ENCODE measurements at places on chromosomes 16 and 17.

DNA sequence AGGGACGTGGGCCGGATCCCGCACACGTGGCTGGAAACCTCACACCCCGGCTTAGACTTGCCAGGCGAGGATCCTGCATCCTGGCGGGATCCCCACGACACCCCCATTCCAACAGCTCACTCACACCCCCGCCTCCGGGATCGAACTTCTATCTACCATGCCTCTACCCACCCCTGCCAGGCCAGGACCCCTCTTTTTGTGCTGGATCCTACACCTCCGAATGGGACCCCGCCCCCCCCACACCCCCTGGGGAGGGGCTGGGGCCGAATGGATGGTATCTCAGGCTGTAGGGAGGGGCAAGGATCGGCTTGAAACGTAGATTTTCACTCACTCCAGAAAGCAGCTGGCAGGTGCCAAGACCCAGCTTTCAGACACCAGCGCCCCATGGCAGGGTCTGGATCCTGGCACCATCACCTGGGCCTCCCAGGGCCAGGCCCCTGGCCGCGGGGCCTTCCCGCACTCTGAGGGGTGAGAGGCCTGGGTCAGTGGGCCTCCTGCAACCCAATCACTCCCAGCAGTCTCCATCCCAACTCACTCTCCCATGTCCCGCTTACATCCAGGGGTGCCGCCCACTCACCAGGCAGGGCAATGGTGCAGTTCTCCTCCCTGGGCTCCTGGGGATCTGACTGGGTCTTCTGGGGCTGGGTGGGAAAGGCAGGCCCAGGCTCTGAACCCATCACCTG, 6.7 kb downstream of the PRSS36 start:
- DNase-seq: no peak

DNA sequence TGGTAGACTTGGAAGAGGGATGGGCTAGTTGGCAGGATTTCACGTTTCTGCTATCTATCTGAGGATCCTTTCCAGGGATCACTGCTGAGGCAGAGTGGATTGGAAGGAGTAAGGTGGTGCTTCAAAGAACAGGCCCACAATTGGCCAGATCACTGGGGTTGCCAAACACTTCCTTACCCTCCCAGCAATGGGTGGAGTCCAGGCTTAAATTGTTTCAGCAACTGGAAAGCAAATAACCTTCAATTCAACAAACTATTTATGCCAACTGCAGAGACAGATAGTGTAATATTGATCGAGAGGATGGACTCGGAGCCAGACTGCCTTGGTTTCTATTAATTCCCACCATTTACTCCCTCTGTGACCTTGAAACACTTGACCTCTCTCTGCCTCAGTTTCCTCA, 2.1 kb downstream of the ARRB2 start:
- DNase-seq: no peak

GRCh38 chr17:76597156-76598003, 11.7 kb upstream of the ST6GALNAC2 start:
- DNase-seq: no peak

DNA sequence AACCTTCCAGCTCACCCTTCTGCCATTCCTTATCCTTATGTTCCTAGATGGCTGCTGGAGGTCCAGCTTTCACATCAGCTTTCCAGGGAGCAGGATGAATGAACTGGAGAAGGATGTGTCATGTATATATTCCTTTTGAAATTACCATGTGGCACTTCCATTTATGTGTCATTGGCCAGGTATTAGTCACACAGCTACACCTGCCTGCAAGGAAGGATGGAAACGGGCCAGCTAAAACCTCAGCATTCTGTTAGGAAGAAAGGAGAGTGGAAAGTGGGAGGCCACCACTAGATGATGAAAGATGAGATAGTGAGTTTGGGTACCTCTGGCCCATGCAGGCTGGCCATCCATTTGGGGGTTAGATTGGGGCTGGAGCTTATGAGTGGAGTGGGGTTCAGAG, 67.5 kb downstream of the KSR1 start:
- DNase-seq: no peak

- no peak for DNase-seq
Observed at GRCh38 chr16:56801762-56802161, 63.2 kb upstream of the SLC12A3 start.

- no peak for DNase-seq
Observed at GRCh38 chr16:68851601-68852000, 8.3 kb downstream of the TANGO6 start.

- peak; percentile 58 for DNase-seq
Observed at GRCh38 chr16:28192806-28193529, 18.8 kb downstream of the XPO6 start.

DNA sequence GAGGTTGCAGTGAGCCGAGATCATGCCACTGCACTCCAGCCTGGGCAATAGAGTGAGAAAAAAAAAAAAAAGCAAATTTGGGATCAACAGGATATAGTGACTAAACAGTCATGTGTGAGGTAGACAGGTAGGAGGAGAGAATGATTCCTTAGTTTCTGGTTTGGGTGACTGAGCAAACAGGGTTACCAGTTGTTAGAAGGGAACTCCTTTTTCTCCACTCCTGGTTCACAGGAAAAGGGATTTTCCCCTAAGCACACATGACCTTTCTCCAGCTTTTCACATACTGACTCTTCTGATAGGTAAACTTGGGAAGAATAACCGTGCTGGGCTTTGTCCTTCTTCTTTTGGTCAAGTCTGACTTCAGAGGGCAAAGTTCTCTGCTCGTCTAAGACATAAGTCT, 17.3 kb upstream of the WSCD1 start:
- DNase-seq: no peak

DNA sequence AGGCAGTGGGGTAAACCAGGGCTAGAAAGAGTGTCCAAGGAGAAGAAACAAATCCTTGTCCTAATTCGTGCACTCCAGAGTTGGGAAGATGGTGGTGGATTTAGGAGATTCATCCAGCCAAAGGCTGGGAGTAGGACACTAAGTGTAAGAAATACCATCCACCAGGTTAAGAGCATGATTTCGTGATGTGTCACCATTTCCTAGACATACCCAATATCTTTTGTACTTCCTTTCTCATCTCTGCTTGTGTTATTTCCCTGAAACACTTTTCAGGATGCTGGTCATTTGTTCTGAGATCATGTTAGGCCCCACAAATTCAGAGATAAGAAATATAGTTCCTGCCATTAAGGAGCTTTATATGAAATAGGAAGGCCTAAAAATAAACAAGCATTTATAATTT, 106.3 kb upstream of the HLF start:
- DNase-seq: no peak

DNA sequence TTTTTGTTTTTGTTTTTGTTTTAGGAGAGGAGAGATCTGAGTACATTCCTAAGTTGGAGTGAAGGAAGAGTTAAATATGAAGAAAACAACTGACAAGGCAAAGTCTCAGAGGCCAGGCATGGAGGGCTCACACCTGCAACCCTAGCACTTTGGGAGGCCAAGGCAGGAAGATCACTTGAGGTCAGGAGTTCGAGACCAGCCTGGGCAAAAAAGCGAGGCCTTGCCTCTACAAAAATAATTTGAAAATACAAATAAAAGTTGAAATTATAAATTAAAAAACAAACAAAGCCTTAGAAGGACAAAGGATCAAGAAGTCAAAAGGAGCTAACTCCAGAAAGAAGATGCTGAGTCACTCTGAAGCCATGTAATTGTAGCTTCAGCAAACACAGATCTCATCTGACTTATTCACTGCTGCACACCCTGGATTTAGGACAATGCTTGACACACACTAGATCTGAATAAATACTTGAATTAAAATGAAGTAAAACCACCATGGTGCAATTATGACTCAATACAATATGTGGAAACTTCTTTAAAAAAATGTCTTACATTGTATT, 9.1 kb downstream of the CEP20 start:
- no peak for DNase-seq

DNA sequence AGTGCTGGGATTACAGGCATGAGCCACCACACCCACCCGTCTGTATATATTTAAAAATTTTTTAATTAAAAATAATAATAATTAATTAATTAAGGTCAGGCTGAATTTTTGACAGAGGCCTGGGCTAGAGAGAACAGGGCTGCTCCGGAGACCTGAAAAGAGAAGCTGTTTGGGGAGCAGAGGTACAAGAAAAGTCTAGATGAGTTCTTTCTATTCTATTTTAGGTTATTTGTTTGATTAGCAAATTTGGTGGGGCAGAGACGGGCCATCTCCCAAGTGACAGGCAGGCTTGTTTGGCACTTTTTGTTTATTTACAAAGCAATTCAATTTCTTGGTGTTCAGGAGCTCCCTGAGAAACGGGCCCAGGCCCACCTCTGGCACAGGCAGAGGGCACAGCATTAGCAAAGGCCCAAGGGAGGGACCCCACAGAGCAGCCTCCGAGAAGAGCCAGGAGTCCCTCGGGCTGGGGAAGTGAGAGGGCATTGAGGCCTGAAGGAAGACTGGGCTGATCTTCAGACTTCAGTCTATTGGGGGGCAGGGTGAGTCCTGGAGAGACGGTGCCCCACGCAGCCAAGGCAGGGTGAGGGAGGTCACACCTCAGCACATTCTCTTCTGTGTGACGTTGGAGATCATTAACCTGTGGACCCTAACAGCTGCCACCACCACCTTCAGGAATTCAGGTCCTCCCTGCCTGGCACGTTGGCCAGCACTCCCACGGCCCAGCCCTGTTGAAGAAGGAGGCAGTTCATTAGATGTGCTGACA, 10.8 kb upstream of the RIPOR1 start:
- DNase-seq: no peak

DNA sequence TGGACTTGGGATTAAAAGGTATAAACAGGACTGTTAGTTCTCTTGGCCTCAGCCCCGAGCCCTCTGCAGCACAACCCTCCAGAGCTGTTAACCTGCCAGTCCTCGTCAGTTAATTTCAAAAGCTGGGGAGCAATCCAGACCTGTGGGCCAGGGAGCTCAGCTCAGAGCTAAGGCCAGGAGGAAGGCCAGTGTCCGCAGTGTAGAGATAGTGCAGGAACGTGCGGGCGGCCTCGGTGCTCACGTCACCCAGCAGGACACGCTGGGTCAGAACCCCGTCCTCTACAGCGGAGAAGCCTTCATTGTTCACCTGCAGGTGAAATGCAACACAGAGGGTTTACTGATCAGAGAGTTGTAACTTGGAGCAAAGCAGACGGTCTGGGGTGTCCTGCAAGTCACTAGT, 15.4 kb upstream of the NLRC3 start:
- DNase-seq: no peak

- DNase-seq: no peak
Observed at GRCh38 chr16:79003026-79003609, 597.4 kb downstream of the MAF start.

- DNase-seq: no peak
Observed at GRCh38 chr17:80679816-80680215, 135.2 kb downstream of the RPTOR start.

DNA sequence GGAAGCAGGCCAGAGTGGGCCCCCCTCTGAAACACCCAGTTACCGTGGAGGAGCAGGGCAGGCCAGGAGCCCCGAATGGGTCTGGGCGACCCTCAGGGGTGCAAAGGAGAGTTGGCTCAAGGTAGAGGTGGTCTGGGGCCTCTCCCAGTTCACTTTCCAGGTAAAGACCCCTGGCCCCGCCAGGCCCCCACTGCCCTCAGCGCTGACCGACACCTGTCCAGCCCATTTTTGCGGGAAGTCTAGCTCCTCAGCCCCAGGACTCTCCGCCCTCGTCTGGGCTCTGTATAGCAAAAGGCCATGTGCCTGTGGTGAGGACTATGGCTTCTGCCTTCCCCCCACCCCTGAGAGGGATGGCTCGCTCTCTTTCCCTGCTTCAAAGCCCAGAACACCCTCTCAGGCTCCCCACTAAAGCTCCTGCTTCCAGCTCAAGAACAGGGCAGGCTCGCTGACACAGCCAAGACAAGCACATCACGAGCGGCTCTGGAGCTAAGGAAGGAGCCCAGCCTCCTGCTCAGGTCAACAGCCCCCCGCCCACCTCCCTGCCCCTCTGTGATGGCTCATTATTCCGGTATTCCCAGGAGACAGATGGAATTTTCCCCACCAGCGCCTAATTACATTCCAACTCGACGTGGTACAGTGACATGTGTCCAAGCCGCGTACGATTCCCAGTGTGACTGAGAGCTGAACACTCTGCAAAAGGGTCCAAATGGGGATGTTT, 59.4 kb downstream of the RTN4RL1 start:
- no peak for DNase-seq

GRCh38 chr16:19694989-19695388, 23.0 kb downstream of the KNOP1 start:
- DNase-seq: no peak

GRCh38 chr16:74923766-74924460, 61.0 kb downstream of the WDR59 start:
- no peak for DNase-seq

GRCh38 chr17:50728112-50728429, 8.7 kb downstream of the LUC7L3 start:
- DNase-seq: no peak

DNA sequence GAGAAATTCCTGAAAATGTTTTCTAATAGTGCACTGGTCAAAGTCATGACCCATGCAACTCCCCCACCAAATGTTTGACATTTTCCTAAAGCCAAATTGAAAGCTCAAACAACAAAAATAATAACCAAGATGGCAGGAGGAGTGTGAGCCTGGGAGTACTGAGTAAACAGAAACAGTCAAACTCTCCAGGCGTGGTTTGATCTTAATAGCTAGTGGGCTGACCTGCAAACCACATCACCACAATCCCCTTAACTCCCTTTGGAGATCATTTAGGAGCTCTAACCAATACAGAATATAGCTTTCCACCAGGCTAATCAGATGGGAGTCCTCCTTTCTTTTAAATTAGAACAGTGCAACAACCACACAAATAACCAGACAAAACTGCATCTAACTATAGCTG, 19.2 kb upstream of the MEIOC start:
- no peak for DNase-seq

- DNase-seq: no peak
Observed at GRCh38 chr16:67327743-67328142, 1.1 kb downstream of the LRRC36 start.

DNA sequence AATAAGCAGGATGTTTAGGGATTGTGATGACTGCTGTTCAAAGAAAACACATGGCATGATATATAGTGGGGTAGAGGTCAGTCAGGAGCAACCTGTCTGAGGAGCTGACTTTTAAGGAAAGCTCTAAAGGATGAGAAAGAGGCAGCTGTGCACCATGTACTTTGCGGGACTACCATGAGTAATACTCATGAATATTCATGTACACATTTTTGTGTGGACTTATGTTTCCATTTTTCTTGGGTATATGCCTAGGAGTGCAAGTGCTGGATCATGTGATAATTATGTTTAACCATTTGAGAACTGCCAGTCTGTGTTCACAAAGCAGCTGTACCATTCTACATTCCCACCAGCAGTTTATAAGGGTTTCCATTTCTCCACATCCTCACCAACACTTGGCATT, 35.8 kb downstream of the BEAN1 start:
- DNase-seq: no peak

GRCh38 chr16:89051521-89052166, 42.0 kb upstream of the ACSF3 start:
- DNase-seq: no peak

DNA sequence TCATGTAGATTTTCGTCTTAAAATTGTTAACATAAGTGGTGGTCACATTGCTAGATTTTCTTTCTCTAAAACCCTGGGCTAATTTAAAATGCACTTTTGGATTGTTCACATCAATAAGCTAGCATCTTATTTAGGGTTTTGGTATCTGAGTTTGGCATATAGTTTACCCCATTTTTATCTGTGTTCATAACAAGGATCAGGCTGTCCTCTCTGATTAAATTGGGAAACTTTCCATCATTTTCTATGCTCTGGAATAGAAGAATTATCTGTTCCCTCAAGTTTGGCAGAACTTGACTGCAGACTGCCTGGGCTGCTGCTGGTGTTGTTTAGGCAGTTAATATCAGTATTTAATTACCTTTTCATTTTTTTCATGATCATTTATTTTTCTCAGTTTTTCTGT, 1.8 kb downstream of the SPECC1 start:
- no peak for DNase-seq

- DNase-seq: peak; percentile 30
Observed at GRCh38 chr16:324451-325334, 27.8 kb downstream of the AXIN1 start.
